SIG-M5 (cell line): ENCODE measurements at places on chromosomes 5 and 9.

DNA sequence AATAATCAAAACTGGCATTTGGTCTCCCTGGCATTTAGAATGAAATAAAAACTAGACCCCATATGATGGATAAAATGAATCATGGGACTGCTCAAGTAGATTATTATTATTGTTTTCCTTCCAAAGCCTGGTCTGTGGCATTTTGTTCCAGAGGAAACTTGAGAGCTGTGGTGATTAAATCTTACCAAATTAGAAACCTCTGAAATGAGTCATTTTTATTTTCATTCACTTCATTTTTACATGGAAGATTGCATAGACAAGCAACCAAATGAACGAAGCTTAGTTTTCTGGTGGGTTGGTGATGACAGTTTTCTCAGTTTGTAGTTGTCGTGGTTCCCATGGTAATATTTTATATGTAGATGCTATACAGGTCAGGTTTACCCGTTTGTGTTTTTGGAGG, 23.4 kb downstream of the PAM start:
- no peak for DNase-seq

DNA sequence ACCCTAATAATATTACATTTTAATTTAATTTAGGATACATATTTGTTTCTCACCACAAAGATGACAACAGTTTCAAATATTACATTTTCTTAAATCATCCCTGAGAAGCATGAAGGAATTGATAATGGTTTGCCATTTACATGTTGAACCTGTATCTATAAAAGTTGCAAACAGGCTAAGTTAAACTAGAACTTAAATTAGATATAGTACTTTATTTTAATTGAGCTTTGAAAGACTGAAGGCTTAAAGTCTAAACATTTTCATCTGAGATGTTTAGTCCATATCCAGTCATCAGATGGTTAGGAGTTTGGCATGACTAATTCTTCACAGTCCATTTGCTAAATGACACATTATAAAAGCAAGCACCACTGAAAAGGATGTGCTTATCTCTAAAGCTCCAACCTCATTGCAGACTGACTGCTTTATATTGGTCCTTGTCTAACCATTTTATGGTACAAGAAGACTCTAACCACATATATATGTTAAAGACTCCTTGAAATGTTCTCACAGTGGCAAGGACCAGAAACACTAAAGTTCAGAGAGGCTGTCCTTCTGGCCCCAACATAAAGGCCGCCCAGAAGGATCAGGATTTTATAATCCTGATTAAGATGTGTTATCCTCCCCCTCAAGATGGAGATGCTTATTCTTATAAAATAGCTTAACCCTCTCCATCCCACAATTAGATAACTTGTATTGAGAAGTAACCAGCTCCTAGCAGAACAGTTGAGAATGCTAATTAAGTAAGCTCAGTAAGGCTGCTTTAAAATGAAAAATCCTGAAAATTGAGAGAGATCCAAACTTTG, 25.8 kb downstream of the WNT8A start:
- DNase-seq = no peak

GRCh38 chr5:95392593-95393182, 1.5 kb downstream of the FAM81B start:
- no peak for DNase-seq

- no peak for DNase-seq
Observed at GRCh38 chr9:346111-346571, 131.5 kb downstream of the DOCK8 start.

GRCh38 chr9:98326459-98327248, 71.2 kb upstream of the TBC1D2 start:
- no peak for DNase-seq

GRCh38 chr5:8289779-8290178, 420.8 kb downstream of the MTRR start:
- no peak for DNase-seq

DNA sequence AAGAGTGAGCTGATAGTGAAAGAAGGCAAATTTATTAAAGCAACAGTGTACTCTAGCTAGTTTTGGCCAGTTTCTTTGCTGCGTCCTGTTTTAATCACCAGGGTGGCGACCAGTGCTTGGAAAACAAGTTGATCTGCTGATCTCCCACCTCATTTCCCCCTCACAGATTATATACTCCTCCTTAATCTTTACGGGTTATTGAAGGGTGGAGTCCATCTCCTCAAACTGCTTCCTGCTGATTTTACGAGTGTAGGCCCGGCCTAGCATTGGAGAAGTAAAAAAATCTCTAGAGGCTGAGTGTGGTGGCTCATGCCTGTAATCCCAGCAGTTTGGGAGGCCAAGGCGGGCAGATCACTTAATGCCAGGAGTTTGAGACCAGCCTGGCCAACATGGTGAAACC, 14.0 kb upstream of the CFAP95 start:
- no peak for DNase-seq

DNA sequence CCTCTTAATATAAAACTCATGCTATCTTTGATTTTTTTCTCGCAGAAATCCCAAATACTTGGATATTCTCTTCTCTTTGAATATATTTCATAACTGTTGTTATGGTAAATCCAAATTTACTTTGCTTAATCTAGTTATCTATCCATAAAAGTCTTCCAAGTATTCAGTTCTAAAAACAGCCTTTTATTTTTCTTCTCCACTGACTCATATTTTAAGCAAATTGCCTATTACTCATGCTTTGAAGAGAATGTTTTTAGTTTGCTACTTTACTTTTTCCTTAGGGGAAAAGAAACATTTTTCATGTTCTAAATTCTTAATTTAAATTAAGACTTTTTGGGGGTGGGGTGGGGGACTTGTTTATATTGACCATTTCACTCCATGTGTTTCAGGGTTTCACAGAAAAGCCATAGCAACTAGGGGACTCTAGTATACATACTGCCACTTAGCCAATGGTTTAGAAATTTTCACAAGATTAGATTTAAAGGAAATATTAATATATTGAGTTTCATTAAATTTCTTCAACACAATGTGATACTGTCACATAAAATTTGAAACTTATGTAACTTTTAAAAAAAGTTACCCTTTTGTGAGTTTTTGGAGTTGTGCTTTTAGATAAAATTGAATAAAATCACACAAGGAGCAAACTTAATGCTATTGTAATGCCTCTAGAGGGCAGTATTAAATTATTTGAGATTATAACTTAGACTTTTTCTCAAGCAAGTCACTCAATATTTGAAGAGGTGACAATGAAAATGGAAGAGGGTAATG, 545.8 kb upstream of the ARRDC3 start:
- no peak for DNase-seq

DNA sequence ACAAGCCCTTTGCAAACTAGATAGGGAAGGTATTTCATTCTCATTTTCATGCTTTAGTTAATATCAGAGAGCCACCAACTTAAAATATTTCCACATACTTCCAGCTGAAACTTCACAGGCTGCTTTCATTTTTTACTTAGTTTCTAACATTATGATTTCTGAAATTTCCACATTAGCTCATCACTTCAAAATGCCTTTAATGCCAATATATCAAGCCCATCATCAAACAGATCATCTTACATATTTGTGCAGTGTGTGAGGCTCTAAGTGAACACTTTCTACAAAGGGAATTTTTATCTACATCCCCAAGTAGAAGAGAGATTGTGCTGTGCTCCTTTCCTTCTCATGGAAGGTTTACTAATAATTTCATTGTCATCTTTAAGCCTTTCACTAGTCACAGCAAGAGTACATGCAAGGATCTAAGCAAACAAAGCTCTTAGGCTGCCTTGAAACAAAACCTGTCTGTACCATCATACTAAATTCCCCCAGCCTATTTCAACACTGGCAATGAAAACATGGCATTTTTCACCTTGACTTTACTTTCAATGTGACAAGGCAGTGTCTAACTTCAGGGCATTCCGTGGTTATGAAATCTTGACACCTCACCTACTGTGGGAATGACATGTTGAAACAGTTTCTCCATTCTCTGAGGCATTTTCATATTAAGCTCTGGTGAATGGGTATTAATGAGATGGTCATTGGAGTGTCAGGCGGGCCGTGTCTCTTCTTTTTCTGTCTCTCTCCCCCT, 45.4 kb downstream of the PPP2R2B start:
- no peak for DNase-seq

DNA sequence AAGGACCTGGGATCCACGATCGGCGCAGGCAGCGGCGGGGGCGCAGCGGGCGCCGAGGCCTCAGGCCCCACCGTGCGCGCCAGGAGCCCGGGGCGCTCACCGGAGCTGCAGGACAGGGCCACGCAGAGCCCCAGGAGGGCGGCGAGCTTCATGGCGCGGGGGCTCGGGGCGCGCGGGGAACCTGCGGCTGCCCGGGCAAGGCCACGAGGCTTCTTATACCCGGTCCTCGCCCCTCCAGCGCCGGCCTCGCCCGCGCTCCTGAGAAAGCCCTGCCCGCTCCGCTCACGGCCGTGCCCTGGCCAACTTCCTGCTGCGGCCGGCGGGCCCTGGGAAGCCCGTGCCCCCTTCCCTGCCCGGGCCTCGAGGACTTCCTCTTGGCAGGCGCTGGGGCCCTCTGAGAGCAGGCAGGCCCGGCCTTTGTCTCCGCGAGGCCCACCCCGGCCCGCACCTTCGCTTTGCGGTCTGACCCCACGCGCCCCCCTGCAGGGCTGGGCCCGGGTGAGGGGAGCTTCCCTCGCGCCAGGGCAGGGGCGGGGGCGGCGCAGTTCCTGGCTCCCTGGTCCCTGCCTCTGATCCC, at the start of gene SCGB3A1:
SCGB3A1 (minus strand) TSS at position 189 of the 577 bp plus-strand sequence; CDS start at position 152, 37 bp downstream.
- DNase-seq = no peak

DNA sequence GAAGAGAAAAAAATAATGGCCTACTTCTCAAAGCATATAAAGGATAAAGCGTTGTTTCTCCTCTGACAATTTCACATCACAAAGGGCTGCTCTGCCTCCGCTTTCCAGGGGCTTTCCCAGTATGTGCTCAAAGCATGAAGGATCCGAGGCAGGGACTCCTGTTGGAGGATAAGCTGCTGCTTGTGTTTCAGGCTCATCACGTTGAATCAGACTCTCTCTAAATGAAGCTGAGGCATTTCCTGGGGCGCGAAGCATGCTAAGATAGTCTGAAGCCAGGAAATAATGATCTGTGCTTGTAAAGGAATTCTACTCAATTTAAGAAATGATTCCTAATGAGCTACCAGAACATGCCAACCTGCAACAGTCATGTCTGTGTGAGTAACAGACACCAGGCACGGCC, 97.5 kb downstream of the MARCHF11 start:
- DNase-seq = no peak

GRCh38 chr9:36249189-36249588, 9.1 kb downstream of the GNE start:
- no peak for DNase-seq

DNA sequence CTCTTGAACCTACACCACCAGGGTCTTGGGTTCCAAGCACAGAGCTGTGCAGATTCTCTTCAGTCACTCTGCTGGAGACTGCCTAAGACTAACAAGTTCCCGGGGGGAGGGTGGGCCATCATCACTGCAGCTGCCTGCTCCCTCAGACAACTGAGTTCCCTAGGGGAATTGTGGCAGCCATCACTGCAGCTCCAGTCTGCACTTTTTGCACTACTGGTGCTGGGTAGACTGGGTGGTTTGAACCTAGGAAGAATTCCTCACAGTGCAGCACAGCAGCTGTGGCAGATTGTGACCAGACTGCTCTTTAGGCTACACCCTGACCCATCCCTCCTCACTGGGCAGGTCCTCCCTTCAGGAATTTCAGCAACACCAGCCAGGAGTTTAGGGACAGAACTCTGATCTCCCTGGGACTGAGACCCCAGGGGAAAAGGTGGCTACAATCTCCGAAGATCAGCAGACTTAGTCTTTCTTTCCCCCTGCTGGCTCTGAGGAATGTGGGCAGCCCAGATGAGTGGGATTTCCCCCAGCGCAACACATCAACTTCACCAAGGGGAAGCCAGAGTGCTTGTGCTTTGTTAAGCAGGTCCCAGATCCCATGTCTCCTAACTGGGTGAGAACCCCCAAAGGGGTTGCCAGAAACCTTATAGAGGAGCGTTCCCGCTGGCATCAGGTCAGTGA, 30.9 kb upstream of the RGMB start:
- DNase-seq = no peak

GRCh38 chr9:76266649-76267283, 127.5 kb downstream of the RFK start:
- DNase-seq = no peak

- no peak for DNase-seq
Observed at GRCh38 chr5:91283899-91284298, 99.2 kb downstream of the ARRDC3 start.

- no peak for DNase-seq
Observed at GRCh38 chr9:70962761-70963440, 158.5 kb downstream of the TRPM3 start.

GRCh38 chr9:16602494-16602893, 268.0 kb downstream of the BNC2 start:
- no peak for DNase-seq

DNA sequence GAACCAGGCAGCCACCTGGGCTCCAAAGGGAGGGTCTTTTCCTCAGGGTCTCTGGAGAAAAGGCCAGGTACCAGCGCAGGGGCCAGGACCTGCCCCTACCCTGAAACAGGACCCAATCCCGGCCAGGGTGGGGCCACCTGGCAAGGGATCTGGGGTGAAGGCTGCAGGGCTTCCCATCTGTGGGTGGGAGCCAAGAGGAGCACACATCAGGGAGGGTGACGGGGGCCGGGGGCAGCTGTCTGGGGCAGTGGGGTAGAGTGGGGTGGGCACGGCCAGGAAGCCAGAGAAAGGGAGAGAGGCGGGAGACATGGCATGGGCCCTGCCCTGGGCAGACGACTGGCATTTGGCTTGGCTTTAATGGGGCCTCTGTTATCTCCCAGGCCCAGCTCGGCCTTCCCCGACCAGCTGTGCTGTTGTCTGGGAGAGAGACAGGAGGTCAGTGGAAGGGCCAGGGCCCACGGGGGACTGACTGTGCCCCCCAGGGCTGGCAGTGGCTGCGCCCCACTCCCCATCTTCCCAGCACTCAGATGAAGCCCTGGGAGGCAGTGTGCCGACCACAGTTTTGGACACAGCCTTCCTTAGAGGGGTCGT, 57.2 kb upstream of the RNF130 start:
- no peak for DNase-seq

DNA sequence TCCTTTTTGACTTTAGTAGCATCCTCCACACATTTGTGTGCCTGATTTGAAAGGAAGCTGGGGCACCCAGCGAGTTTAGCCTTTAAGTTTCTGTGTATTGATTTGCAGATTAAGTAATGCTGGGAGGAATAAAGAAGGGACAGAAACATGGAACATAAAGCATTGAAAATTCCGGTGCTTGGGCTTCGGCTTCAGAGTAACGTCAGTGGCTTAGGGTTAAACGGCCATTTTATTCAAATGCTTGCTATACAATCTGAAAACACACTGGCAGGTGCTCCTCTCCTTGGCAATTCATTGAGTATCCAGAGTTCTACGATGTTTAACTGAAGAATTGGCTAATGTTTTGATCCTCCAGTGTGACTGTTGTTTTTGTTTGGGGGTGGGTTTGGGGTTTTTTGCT, 58.0 kb upstream of the FSD1L start:
- DNase-seq = no peak

DNA sequence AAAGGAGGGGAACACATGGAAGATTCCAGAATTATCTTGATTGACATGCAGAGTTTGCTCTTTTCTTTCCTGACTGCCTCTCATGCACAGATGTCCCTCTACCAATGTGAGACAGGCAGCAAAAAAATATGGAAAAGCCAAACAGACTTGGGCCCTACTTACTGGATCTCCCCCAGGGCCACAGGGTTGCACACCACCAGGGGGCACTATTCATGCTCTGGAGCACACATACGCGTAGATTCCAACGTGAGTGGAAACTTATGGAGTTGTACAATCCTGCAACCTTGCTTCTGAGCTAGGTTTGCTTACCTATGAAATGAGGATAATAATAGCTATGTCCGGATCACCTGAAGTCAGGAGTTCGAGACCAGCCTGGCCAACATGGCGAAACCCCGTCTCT, 319.5 kb downstream of the ARHGEF28 start:
- no peak for DNase-seq
